ENCODE measurements at places on chromosomes 5 and 9.

DNA sequence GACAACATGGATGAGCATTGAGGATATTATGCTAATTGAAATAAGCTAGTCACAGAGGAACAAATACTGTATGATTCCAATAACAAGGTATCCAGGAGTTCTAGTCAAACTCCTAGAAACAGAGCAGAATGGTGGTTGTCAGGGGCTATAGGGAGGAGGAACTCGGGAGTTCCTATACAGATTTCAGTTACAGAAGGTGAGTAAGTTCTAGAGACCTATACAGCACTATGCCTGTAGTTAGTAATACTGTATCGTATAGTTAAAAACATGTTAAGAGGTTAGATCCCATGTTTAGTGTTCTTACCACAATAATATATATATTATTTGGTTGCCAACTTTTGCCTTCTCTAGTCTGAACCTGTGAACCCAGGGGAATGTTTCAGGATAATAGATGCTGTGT lies 7.9 kb upstream of the OXCT1 start:
- no peak for DNase-seq

- no peak for DNase-seq
Measured at GRCh38 chr9:28970241-28970654, 1397.0 kb upstream of the C9orf72 start.

GRCh38 chr5:140321796-140322195 lies 18.9 kb upstream of the PFDN1 start:
- DNase-seq: no peak

- no peak for DNase-seq
Measured at GRCh38 chr5:71830681-71831539, 111.8 kb downstream of the CARTPT start.

DNA sequence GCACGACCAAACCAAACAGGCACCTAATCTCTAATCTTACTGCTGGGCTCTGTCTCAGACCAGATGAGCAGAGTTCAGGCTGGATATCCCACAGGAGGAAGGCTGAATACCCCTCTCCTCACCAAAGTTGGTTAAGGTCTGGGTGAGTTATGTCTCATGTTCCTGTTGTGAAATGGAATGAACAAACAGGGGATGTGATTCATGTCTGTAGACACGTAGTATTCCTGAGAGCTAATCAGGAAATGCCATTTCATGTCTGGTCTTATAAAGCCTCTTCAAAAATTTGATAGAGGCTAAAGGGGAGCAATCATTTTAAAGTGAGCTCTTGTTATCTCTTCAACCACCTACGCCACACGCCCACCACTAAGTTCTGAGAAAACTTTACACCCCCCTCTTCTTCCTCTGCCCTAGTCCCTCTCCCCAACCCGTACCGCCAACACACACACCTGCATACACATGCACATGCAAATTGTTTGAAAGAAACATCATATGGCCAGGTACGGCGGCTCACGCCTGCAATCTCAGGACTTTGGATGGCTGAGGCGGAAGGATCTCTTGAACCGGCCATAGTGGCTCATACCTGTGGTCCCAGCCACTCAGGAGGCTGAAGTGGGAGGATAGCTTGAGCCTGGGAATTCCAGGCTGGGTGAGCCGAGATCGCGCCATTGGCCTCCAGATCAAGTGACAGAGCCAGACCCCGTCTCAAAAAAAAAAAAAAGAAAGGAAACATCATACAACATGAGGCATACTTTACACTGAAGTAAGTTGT lies 69.8 kb upstream of the RAI14 start:
- DNase-seq: no peak

- no peak for DNase-seq
Measured at GRCh38 chr9:118522093-118523028, 818.2 kb downstream of the TLR4 start.

- no peak for DNase-seq
Measured at GRCh38 chr5:58156361-58156760, 303.5 kb downstream of the PLK2 start.

GRCh38 chr9:37566716-37567115 lies 9.5 kb downstream of the FBXO10 start:
- DNase-seq: no peak

GRCh38 chr9:28365020-28365640 lies 791.8 kb upstream of the C9orf72 start:
- DNase-seq: no peak

DNA sequence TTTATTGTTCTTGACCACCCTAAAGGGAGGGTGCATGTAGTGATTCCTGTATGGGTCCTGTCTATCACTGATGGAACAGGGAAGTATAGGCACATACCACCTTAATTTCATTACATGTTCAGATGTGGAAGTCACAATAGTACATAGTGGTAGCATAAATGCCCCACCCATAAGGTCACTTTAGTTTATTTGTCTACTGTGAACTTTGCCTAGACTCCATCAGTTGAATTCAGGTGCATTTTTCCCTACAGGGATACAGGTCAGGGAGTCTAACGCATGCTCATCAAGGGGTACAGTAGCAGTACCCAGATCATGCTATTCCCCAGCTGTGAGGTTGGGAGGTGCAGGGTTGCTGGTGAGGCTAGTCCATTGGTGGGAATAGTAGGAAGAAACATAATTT lies 175.0 kb downstream of the MEF2C start:
- DNase-seq: no peak

DNA sequence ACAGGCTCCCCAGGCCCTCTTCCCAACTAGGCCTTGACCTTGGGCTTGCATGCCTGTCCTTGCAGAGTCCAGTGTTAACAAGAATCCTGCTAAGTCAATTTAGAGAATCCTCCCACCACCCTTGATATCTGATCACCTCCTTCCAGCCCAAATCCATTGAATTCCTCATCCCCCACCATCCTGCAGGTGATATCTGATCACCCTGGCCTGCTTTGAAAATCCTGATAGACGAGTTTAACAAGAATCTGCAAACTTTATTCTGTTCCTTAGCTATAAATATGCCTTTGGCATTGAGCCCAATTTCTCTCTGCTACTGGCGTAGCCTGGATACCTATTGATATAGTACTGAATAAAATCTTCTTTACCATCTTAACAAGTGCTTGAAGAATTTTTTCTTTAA lies 125.5 kb downstream of the DIRAS2 start:
- DNase-seq: no peak

DNA sequence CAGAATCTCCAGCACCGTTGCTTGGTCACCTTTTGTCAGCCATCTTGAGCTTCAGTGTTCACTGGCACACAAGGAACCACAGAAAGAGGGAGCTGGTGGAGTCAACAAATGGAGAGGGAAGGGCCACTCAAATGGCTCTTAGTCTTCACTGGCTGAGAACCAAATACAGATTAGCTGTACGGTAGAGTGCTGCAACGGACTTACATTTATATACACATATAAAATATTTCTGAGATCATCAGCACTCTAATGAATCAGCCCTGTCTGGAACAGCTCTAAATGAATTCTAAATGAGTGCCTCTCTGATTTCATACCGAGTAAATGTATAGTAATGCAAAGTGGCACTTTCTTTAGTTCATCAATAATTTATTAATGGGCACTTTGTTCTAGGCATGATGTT lies 24.8 kb downstream of the KCTD16 start:
- no peak for DNase-seq

DNA sequence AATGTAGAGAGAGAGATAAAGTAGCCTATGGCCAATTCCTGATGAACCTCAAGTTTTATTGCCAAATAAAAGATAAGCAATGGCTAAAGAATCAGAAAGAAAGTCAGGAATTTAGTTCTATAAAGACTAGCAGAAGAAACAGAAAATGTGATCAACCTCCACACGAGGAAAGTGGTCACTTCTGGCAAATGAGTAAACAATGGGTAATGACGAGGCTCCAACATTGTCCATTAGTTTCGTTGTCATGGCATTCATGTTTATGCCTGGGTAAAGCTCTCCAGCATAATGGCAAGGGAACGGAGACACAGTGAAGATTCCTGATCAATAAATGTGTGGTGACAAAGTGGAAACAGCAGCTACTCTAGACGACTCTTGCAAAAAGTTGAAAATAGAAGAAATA lies 341.8 kb upstream of the CTNND2 start:
- no peak for DNase-seq

DNA sequence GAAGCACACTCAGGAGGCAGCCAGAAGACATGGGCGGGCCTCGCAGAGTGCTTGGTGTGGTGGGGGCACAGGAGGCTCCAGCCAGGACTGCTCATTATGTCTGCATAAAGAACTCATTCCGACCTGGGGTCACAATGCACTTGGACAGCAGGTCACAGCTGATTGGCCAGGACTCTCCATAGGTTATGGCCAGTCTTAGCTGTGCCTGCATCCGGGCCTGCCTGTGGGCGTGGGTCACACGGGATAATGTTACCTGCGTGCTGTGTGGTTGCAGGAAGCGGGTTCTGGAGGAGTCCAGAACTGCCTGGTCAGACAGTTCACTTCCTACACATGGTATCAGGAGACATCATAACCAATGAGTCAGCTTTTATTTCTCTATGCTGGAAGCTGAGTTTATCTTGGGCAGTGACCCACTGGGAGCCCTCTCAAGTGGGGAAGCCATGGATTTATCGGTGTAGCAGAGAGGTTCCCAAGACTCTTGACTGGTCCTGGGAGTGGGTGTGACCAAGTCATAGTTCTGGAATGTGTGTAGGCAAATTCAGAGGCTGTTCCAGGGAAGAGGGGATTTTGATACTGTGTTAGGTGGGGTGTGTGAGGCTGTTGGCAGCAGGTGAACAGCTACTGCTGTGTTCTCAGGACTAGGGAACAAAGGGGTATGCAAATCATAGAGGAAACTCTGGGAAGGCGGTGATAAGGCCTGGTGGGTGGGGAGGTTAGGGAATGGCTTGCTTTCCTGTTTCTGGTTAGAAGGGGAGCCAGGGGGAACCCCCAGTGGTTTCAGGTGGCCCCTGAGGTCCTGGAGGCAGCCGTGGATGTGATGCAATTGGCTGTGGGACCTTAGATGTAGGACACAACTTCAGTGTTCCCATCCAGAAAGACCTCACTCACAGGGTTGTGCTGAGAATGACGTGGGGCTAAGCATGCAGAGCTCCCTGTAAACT lies 51.3 kb downstream of the ARHGEF37 start:
- no peak for DNase-seq

- no peak for DNase-seq
Measured at GRCh38 chr5:150642567-150642927, 2.1 kb downstream of the SYNPO start.

DNA sequence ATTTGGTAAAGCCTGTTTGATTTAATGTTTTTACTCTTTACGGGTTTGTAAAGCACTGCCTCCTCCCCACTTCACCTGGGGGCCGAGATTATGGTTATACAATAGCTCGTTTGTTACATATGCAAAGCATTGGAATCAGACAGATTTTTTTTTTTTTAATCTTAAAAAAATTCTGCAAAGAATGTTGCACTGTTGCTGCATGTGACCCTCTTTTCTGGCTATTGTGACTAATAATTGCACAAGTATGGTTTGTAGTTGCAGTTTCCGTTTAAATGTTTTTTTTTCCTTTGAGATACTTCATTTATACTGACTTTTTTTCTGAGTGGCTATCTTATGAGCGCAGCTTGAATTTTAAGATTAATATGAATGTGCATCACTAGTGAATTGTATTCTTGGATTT lies 165.3 kb downstream of the KDM4C start:
- no peak for DNase-seq

- DNase-seq: no peak
Measured at GRCh38 chr5:2675548-2675947, 75.9 kb downstream of the IRX2 start.

DNA sequence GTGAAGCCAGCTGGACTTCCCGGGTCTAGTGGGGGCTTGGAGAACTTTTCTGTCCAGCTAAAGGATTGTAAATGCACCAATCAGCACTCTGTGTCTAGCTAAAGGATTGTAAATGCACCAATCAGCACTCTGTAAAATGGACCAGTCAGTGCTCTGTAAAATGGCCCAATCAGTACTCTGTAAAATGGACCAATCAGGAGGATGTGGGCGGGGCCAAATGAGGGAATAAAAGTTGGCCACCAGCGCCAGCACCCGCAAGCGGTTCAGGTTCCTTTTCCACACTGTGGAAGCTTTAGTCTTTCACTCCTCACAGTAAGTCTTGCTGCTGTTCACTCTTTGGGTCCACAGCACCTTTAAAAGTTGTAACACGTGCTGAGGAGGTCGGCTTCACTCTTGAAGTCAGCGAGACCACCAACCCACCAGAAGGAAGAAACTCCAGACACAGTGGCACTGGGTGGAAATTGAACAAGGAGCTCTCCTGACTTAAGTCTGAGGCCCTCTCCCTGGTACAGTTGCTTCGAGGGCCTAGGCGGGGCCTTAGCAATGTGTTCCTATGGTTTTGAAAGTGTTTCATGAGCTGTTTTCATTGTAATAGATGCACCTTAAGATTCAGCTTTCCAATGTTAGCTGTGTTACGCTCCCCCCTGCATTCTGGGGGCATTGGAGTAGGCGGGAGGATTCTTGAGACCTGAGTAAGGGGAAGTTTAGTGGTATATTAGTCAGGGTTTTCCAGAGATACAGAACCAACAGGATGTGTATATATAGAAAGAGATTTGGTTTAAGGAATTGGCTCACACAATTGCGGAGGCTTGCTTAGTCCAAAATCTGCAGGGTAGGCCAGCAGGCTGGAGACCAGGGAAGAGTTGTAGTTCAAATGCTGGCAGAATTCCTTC lies 21.5 kb upstream of the MYO10 start:
- DNase-seq: no peak

DNA sequence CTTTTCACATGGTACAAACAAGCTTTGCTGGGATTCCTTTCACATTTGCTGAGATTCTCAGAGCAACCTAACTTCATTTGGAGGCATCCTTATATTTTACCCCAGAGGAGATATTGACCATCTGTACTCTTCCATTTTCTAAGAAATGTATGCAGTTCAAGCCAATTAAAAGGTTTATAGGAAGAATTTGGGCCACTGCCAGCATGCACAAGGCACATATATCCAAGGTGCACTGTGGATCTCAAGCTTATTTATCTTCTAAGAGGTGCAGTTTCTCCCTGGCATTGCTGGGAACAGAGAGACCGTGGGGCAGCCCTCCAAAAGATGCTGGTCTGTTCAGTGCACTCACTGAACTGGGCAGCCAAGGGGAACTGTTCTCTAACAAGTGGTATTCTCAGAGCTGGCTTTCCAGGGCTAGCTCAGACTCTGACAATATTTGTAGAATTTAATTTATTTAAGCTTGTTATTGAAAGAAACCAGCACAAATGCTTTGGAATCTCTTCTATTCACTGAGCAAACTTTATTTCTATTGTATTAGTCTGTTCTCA lies 213.3 kb downstream of the TENT4A start:
- DNase-seq: no peak

- DNase-seq: no peak
Measured at GRCh38 chr5:88183255-88183654, 85.4 kb downstream of the TMEM161B start.

- no peak for DNase-seq
Measured at GRCh38 chr5:102718819-102719218, 36.3 kb upstream of the PAM start.

DNA sequence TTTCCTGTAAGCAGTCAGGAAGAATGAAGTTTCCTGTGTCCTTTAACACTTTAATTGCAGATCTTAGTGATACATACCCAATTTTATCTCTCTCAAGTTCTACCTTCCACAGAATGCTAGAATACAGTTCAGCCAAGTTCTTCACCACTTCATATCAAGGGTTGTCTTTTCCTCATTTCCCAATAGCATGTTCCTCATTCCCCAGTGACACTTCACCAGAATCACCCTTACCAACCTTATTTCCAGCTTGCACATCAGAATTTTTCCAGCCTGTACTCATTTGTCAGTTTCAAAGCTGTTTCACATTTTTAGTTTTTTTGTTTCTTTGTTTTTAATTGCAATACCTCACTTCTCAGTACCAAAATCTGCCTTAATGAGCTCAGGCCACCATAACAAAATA lies 126.1 kb downstream of the ESM1 start:
- no peak for DNase-seq

- no peak for DNase-seq
Measured at GRCh38 chr5:95892784-95893354, 68.8 kb downstream of the ELL2 start.

GRCh38 chr9:122923947-122924346 lies 7.4 kb downstream of the ZBTB26 start:
- no peak for DNase-seq

All from stimulated activated CD8-positive, alpha-beta memory T cell treated with anti-CD3 and anti-CD28 coated beads, Interleukin-4, amount 100 ng/mL, for 1 hour (primary cell).